ENCODE measurements at places on chromosomes 11 and 22. TPM values are rescaled to one million over a fixed set of nuclear protein-coding genes. Genes with fewer than 3 reads are reported as not detected.

Gene CDHR5
- not detected for total RNA-seq

Gene THRSP
- not detected for total RNA-seq

Gene OR52B2
- not detected for total RNA-seq

Gene IGLL5
- total RNA-seq, result not detected

Gene PIH1D2
- total RNA-seq, result 1.3 TPM

Gene NFRKB
- total RNA-seq, result 23.2 TPM

Gene FAT3
- total RNA-seq, result under 0.01 TPM

Gene PGR
- total RNA-seq, result 0.15 TPM

Gene MS4A8
- not detected for total RNA-seq

Gene EMID1
- total RNA-seq, result not detected

Gene FANCF
- total RNA-seq, result 8.3 TPM

Gene PGA3
- not detected for total RNA-seq

Gene KREMEN1
- total RNA-seq, result 13.8 TPM

Gene MRGPRX4
- 0.55 TPM for total RNA-seq

Gene GRAP2
- not detected for total RNA-seq

Gene UBQLN3
- total RNA-seq, result not detected

Gene DYNC2H1
- 13.9 TPM for total RNA-seq

Gene C11orf91
- total RNA-seq, result not detected

Gene OR52A1
- not detected for total RNA-seq

Measured in hair follicular keratinocyte (primary cell).